Suppressor macrophage (primary cell): ENCODE measurements at places on chromosomes 2 and 18.
A peak's percentile ranks its signal among the peaks of the same experiment; 100 is the strongest.

DNA sequence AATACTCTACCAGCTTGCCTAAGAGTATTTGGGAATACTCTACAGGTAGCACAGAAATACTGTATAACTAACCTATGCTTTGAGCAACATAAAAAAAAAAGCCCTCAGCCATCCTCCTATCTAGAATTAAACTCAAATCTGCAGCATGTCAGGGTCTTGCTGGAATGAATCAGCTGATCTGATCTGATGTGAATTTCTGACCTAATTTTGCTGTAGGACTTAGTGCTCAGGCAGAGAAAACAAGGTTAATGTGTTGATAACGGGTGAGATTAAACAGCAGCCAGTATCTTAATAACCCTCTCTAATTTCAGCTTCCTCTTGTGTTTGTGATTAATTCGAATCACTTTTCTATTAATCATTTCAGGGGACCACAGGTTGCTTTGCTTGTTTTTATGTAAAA, 16.3 kb downstream of the NYAP2 start:
- DNase-seq: no peak

DNA sequence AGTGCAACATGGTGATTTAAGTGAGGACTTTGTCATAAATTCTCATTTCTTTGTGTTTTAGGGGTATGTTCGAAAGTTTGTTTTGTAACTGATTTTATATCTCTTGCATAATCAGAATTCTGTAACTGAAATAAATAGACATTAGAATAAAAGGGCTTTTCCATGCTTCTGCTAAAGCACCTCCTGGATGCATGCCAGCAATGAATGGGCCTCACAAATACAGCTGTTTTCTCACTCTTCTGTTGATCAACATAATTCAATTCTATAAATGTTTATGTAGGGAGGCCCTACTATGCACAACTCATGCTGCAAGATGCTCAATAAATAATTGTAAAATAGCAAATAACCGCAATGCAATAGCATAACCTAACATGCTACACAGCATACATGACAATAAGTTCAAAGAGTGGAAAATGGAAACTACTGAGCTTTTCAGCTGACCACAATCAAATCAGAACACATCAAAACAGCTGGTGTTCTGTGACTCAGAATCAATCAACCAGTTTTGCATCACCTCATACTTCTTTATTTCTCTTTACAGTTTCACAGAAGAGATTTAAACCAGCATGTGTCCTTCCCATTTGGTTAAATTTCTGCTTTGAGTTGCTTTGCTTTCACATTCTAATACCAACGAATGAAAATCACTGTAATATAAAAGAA, 11.0 kb downstream of the CDH7 start:
- no peak for DNase-seq

GRCh38 chr2:160252278-160252887, 52.3 kb upstream of the ITGB6 start:
- DNase-seq: peak; percentile 19

- DNase-seq: no peak
Observed at GRCh38 chr18:78859686-78860085, 119.9 kb upstream of the SALL3 start.

GRCh38 chr18:73509460-73509859, 638.2 kb downstream of the FBXO15 start:
- DNase-seq: no peak

DNA sequence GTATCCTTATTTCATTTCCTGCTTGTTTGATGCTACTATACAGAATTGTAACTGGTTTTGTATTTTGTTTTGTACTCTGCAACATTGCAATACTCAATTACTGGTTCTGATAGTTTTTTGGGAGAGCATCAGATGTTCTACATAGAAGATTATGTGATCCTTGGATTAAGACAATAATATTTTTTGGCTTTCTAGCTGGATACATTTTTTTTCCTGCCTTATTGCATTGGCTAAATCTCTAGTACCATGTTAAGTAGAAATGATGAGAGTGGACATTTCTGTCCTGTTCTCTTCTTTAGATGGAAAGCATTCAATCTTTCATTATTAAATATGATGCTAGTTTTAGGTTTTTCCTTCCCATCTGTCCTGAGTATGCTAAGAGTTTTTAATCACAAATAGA, 523.5 kb downstream of the ARHGAP15 start:
- DNase-seq: no peak

DNA sequence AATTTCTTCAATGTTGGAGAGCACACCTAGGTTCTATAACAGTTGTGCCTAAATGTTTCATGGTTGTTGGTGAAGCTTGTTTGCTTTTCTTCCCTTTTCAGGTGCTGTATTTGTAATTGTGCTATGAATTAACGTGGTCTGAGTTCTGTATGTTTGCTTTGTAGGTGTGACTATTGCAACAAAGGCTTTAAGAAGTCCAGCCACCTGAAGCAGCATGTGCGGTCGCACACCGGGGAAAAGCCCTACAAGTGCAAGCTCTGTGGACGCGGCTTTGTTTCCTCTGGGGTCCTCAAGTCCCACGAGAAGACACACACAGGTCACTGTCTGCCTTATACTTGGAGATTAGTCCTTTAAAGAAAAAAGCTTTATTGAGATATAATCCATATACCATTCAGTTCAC, 91.2 kb downstream of the ZNF236 start:
- no peak for DNase-seq

DNA sequence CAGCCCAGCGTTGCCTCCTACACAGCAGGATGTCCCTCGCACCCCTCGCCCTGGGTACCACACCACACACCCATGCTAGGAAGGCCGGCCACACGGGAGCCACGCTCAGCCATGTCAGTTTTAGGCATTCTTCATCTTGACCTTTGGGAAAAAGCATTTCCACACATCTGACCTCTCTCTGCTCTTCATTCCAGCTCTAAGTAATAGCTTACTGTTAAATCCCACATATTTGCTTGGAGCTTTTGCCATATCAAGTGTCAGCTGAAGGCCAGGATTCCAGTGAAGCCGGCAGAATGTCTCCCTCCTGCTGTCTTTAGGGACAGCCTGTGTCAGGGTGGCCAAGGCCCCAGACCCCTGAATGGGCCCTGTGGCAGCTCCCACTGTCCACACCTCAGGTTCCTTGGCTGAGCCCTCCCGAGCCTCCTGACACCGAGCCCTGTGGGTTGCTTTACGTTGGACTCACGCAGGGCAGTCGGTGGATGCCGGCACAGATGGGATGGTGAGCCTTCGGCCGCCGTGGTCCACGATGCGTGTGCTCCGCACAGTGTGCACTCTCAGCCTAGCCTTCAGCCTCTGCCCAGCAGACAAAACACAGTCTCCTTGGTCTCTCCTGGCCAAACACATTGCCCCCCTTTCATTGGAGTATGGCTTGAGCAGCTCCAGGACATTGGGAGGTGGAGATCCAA, 202.0 kb downstream of the SEPTIN10 start:
- no peak for DNase-seq

DNA sequence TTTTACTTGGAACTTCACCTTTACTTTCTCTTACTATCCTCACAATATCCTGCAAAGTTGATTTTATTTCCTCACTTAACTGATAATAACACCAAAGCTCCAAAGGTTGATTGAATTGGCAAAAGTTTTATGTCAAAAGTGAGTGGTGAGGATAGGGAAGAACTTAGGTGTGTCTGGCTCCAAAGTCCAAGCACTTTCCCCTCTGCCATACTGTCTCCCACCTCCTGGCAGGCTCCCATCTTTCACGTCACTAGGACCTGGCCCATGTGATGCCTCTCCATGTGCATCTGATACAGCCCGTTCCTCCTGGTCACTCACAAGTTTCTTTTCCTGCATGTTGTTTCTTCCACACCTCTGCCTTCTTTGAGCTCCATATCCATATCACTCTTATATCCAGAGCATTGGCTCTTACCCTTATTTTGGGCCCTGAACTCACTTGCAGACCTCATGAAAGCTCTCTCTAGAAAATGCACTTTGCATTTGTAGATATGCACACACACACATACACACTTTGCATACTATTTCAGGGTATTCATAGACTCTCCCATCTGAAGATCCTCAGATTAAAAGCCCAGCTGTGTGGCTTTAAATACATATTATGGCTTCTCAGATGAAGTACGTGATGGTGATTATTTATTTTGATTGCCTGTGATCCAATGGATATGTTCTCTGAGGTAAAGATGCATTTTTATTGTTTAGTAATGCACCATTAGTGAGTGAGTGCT, 12.3 kb downstream of the MEP1B start:
- no peak for DNase-seq

DNA sequence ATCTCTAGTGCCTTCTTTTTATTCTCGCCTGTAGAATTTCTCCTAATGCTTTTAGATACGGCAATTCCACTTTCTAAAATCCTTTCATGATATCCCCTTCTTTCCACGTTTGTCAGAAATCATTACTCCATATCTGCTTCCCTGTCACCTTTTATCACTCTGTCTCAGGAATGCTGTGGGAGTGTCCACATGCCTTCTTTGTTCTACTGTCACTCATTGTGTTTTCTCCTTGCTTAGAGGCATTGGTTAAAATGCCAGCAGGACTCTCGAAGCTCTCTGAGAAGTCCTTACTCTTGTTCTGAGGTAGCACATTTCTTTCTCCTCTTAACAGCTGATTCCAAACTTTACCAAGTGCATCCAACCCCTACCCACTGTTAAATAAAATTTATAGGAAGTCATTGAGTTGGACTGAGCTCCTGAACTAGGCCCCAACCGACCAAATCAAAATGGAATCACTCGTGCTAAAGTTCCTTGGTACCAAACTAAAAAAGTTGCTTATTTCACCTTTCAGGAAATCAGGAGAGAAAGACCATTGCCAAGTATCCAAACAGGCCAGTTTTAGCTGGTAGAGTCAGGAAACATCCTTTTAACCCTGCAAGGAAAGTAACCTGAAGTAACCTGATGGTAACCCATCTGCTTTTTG, 10.6 kb upstream of the GALNT5 start:
- no peak for DNase-seq

- no peak for DNase-seq
Observed at GRCh38 chr2:51153236-51153635, 121.3 kb upstream of the NRXN1 start.

DNA sequence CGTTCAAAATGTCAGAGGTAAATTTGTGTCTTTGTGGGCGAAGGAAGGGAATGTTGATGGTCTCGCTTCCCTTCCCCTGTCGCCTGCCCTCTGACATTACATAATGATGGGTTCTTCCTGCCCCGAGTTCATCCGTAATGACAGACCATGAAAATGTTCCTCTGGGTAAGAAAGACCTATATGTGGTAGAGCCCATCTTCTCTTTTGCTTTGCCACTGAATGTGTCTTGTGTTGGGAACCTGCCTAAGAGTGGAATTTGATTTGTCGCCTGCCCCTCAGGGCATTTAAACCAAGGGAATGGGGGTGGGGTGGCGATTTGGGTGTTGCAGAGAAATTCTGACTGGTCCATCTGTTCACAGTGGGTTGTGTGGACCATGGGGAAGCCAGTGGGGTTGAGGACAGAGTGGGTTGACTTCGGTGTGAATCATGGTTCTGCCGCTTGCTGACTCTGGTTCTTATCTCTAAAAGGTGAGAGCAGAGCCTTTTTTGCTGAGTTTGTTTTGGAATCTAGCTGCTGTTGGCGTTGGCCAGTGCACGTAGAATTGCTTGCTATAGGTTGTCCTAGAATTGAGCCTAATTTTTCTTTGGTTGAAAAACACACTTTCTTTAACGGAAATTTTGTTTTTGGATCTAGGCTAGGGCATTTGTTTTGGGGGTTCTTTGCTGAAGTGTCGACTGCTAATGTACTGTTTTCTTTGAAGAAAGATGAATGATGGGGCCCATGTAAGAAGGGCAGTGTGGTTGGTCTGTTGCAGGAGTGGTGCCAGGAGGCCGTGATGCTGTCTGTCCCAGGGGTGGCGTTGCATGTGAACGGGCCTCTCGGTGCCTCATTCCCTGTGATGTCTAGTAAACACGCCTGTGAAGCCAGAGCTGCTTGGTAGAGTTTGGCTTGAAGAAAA, 1.3 kb downstream of the INPP4A start:
- peak; percentile 36 for DNase-seq

DNA sequence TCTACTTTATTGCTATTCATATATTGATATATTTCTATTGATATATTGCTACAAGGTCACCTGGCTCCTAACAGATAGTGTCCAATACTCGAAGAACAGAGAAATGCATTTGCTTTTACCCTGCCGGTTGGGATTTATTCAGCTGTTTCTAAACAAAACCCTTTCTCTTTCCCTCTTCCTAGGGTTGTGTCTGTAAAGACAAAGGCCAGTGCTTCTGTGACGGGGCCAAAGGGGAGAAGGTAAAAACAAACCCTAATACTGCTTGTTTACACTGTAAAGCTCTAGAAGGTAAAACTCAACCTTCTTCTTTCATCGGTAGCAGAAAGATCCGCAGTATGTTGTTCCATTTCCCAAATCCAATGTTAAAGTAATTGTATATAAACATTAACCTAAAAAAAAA, 73.4 kb downstream of the COL4A3 start:
- DNase-seq: no peak

DNA sequence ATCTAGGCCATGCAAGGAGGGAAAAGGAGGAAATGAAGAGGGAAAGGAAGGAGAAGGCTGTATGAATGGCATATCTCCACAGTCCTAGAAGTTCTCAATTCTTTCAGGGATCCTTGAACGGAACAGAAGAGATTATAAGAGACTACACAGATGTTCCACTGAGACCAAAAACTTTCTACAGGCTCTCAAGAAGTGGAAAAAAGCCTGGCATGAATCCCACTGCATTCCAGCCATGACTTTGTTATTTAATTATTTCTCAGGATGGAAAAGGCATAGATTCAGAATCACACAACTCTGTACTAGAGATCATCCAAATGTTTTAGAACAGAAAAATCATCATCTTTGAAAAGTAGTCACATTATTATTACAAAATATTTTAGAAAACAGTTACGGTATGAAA, 131.7 kb upstream of the CDH20 start:
- no peak for DNase-seq

- no peak for DNase-seq
Observed at GRCh38 chr18:32674491-32674890, 98.3 kb downstream of the KLHL14 start.

GRCh38 chr2:111251711-111252110, 131.0 kb downstream of the BCL2L11 start:
- no peak for DNase-seq

DNA sequence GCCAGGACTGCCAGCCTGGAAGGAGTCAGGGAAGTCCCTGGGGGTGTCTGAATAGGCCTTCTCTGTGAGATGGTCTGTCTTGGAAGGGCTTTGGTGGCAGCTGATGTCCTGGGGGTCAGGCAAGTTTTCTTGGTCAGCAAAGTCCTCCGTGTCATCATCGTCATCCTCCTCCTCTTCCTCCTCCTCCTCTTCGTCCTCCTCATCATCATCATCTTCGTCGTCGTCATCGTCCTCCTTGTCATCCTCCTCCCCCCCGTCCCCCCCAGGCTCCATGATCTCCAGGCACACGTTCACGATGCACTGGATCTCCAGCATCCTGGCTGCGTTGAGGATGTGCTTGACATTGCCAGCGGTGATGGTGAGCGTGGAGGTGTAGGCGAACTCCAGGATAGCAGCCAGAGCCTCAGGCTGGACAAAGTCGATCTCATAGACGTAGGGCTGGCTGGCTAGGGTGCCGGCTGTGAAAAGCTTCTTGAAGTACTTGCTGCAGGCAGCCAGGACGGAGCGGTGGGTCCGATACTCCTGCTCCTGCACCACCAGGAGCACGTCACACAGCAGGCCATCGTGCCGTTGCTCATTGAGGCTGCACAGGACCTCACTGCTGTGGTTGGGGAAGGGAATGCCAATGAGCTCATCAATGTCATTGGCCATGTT, 110.1 kb upstream of the SMAD2 start:
- DNase-seq: no peak

GRCh38 chr2:235654103-235654813, 160.4 kb downstream of the AGAP1 start:
- no peak for DNase-seq
